ENCODE measurements at places on chromosomes 11 and 22. TPM values are rescaled to one million over a fixed set of nuclear protein-coding genes. Genes with fewer than 3 reads are reported as not detected.
A peak's percentile ranks its signal among the peaks of the same experiment; 100 is the strongest.

DNA sequence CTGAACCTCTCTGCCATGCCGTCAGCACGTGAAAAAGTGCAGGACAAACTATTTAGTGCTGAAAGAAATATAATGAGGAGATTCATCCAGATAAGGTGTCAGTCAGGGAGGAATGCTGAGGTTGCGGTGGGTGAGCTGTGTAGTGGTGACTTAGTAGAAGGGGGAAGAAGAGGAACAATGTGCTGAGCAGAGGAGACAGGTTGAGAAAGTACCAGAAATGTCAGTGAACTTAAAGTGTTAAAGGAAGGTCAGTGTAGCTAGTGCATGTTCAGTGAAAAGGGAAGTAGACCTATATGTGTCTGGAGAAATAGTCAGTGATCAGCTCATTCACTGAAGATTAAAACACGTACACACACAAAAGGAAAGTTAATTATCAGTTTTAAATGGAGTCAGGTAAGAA, 237.6 kb upstream of the CCDC179 start:
- no peaks in the 10 kb centered on the region for H3K36me3 ChIP-seq
- no peak for DNase-seq
- no peak overlapping the region for H3K4me3 ChIP-seq

GRCh38 chr22:44455151-44455962, 42.7 kb downstream of the RTL6 start:
- no peaks in the 10 kb centered on the region for H3K36me3 ChIP-seq
- H3K4me3 ChIP-seq: no peak overlapping the region
- DNase-seq: no peak
- no peak overlapping the region for H3K27ac ChIP-seq
- no peaks in the 10 kb centered on the region for H3K4me1 ChIP-seq

GRCh38 chr11:126853732-126854131, 146.8 kb downstream of the KIRREL3 start:
- H3K4me1 ChIP-seq: no peaks in the 10 kb centered on the region
- H3K27ac ChIP-seq: no peak overlapping the region
- H3K4me3 ChIP-seq: no peak overlapping the region
- no peak for DNase-seq
- H3K27me3 ChIP-seq: no peaks in the 10 kb centered on the region

DNA sequence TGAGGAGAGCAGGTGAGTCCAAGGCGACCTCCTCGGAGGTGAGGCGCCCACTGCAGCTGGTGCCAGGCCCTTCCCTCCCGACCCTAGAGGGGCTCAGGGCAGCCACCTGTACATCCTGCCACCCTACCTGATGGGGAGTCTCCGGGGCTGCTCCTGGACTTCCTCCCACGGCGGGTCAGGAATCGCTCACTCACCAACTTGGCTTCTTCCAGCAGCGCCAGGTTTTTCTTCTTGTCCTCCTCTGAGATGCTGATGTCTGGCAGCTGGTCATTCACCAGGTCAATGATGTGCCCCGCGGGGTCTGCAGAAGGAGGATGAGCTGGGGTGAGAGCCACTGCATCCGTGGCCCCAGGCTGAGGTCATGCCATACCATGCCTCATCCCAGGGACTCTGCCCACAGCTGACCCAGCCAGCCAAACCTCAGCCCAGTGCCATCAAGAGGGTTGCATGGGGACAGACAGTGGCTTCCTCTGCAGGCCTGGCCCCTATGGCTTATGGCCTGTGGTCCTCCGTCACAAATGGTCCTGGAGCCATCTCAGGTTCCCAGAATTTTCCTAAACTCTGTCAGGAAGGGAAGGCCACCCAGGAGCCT, 61.0 kb upstream of the LYVE1 start:
- DNase-seq: no peak
- no peak overlapping the region for H3K4me3 ChIP-seq
- H3K4me1 ChIP-seq: no peaks in the 10 kb centered on the region
- no peak overlapping the region for H3K27ac ChIP-seq

DNA sequence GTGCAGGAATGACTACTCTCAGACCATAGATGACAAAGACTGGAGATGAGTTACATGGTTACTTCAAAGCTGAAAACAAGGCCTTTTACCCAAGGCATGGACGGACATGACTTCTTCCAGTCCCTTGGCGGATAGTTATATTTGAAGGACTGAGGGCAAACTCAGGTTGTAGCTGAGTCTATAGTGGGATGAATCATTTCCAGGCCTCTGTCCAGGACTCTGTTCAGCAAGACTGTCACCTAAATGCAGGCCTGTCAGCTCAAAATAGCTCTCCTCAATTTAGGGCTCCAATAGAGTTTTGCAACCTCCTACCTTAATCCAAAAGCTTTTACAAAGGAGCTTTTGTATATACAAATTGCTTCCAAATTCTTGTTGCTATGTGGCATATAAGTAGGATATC, 24.3 kb upstream of the OR52J3 start:
- no peak overlapping the region for H3K4me3 ChIP-seq
- no peak overlapping the region for H3K27ac ChIP-seq
- no peaks in the 10 kb centered on the region for H3K36me3 ChIP-seq

DNA sequence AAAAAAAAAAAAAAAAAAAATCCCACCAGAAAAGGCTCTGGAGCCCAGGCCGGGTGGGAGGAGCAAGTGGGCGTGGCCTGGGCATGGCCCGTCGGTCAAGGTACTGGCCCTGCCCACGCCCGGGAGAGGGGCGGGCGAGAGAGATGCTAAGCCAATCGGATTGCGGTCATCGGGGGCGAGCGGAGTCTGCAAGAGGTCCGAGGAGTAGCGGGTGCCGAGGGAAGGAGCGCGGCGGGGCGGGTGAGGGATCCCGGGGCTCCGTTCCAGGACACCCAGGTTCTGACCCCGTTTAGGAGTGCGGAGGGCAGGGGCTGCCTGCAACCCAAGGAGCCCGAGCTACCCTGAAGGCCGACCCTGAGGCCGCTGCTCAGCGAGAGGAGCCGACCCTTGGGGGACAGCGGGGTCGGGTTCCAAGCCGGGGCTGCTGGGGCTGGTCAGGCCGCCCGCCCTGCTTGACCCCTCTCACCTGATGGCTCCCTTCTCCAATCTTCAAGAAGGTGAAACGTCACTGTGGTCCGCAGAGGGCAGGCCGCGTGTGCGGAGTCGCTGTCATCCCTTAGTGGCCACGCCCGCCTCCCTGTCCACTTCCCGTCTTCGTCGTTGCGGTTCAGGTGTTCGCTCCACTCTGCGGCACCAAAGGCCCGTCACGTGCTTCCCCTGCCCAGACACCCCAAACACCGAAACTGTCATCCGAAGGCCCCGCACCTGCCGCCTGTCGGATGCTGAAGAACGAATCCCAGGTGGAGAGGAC, 11.1 kb upstream of the TAB1 start:
- H3K36me3 ChIP-seq: no peaks in the 10 kb centered on the region
- no peaks in the 10 kb centered on the region for H3K4me1 ChIP-seq
- DNase-seq: peak; percentile 99
- peak overlapping the region; percentile 71 for H3K4me3 ChIP-seq
- H3K27ac ChIP-seq: no peak overlapping the region

GRCh38 chr11:34798985-34799384, 117.2 kb downstream of the APIP start:
- DNase-seq: no peak
- H3K4me3 ChIP-seq: no peak overlapping the region
- no peaks in the 10 kb centered on the region for H3K36me3 ChIP-seq
- H3K27ac ChIP-seq: no peak overlapping the region

DNA sequence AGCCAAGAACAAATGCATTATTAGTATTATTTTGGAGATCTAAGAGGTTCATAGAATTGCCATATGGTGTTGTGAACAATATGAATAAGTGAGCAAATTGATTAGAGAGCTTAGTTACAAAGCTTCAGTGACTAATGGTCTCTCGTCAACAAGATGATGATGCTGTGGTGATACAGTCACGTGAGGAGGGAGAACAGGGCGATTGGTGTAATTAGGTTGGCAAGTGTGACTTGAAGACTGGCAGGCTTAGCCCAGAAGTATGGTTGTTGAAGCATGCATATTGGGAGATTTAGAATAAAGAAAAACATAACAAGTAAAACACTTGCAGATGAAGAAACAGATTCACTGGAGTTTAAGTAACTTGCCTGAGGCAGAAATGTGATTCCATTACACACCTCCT, 100.6 kb upstream of the SORL1-AS1 start:
- H3K27ac ChIP-seq: no peak overlapping the region
- H3K36me3 ChIP-seq: peaks cover 29% of the 10 kb centered on the region
- no peak for DNase-seq

GRCh38 chr11:44515048-44515447, 50.4 kb upstream of the CD82 start:
- no peak overlapping the region for H3K27ac ChIP-seq
- H3K36me3 ChIP-seq: no peaks in the 10 kb centered on the region
- no peak for DNase-seq

GRCh38 chr11:41189701-41190436, 269.6 kb downstream of the LRRC4C start:
- no peak overlapping the region for H3K4me3 ChIP-seq
- no peaks in the 10 kb centered on the region for H3K27me3 ChIP-seq
- no peaks in the 10 kb centered on the region for H3K4me1 ChIP-seq
- no peak for DNase-seq
- H3K36me3 ChIP-seq: no peaks in the 10 kb centered on the region

DNA sequence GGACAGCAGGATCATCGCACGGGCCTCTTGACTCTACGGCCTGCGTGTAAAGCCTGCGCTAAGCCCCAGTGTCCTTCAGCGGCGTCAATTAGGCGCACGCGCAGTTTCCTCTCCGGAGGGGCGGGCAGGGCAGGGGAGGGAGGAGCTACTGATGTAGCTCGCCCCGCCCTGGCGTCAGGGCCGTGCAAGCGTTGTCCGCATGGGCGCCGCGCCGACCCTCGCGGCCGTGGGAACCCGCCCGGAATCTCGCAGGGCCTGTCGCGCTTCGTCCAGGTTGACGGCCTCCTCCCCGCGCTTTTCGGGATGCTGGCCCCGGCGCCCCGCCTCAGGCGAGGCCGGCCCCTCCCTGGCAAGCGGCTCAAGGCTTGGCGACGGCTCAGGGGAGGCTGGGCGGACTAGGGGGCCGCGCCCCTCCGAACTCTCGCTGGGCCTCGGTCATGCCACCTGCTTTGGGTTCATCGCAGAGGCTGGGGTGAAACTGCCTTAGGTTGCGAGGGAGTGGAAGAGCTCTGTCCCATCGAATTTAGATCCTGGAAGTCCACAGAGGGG, 61.1 kb downstream of the ST3GAL4 start:
- 0 out of 2 replicates have a peak, but pooled peaks cover 3% of the 10 kb centered on the region for H3K27me3 ChIP-seq
- no peaks in the 10 kb centered on the region for H3K36me3 ChIP-seq
- H3K4me3 ChIP-seq: peak overlapping the region; percentile 56

- H3K4me1 ChIP-seq: no peaks in the 10 kb centered on the region
- H3K4me3 ChIP-seq: no peak overlapping the region
- no peak for DNase-seq
Measured at GRCh38 chr22:28711820-28712777, 29.5 kb downstream of the CHEK2 start.

GRCh38 chr11:74677131-74677530, 54.1 kb downstream of the CHRDL2 start:
- H3K27me3 ChIP-seq: no peaks in the 10 kb centered on the region
- H3K4me1 ChIP-seq: no peaks in the 10 kb centered on the region
- no peak overlapping the region for H3K4me3 ChIP-seq
- DNase-seq: no peak
- no peaks in the 10 kb centered on the region for H3K36me3 ChIP-seq

GRCh38 chr11:75403037-75403436, 3.7 kb downstream of the RPS3 start:
- H3K36me3 ChIP-seq: peaks cover 67% of the 10 kb centered on the region
- H3K27me3 ChIP-seq: no peaks in the 10 kb centered on the region
- H3K4me1 ChIP-seq: peaks cover 29% of the 10 kb centered on the region
- no peak for DNase-seq

DNA sequence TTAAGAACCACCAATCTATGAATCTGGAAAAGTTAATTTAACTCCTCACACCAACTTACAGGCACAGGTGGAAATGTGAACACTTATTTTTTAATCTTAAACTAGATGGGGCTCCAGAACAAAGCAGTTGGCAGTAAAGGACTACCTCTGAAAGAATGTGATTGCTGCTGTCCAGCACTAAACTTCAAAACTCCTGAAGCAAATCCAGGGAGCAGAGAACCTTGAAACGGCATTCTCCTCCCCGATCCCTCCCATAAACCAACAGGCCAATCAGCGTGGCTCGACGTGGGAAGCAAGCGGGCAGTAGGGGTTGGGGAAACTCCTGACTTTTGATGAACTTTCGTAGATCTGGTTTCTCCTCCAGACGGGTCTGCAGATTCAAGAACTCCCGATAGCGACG, 5.0 kb downstream of the SNX19 start:
- no peaks in the 10 kb centered on the region for H3K27me3 ChIP-seq
- DNase-seq: peak; percentile 24
- no peaks in the 10 kb centered on the region for H3K4me1 ChIP-seq
- H3K27ac ChIP-seq: no peak overlapping the region
- no peak overlapping the region for H3K4me3 ChIP-seq

DNA sequence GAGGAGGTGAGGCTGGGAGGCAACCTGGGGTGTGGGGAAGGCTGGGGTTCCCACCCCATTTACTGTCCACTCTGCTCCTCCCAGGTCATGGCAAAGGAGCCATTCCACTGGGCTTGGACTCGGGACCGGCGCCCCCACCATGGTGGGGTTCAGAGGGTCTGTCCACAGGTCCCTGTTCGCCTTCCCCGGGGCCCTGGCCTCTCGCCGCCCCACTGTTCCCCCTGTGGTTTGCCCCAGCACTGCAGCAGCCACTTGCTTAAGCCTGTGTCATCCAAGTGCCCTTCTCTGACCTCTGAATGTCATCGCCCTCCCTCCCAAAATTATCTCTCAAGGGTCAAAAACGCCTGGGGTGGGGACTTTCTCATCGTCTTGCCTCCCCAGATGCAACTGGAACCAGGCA, 2.6 kb downstream of the SPDYC start:
- no peaks in the 10 kb centered on the region for H3K27me3 ChIP-seq
- H3K36me3 ChIP-seq: no peaks in the 10 kb centered on the region
- DNase-seq: no peak

GRCh38 chr11:5505363-5506048, 4.3 kb downstream of the UBQLN3 start:
- DNase-seq: no peak
- H3K4me1 ChIP-seq: no peaks in the 10 kb centered on the region
- no peaks in the 10 kb centered on the region for H3K27me3 ChIP-seq
- no peak overlapping the region for H3K27ac ChIP-seq
- no peaks in the 10 kb centered on the region for H3K36me3 ChIP-seq

- no peak overlapping the region for H3K27ac ChIP-seq
- no peaks in the 10 kb centered on the region for H3K27me3 ChIP-seq
- H3K4me1 ChIP-seq: peaks cover 32% of the 10 kb centered on the region
- no peaks in the 10 kb centered on the region for H3K36me3 ChIP-seq
- DNase-seq: no peak
- H3K4me3 ChIP-seq: no peak overlapping the region
Measured at GRCh38 chr11:14544611-14545010, 24.4 kb upstream of the PSMA1 start.

Gene ST3GAL4
- 28.0 TPM for total RNA-seq

Gene RAC2
- total RNA-seq: 2.7 TPM

Gene HBB
- not detected for total RNA-seq

Gene CD82
- 9.6 TPM for total RNA-seq

Gene IL18
- total RNA-seq: 3.5 TPM

Gene MMP7
- not detected for total RNA-seq

Gene RFPL2
- total RNA-seq: not detected

Gene KCNJ4
- total RNA-seq: 1.3 TPM

Gene PDE2A
- total RNA-seq: 8.2 TPM

Gene CRYBA4
- not detected for total RNA-seq

Gene CHRM1
- 0.14 TPM for total RNA-seq

Gene LRRC4C
- total RNA-seq: 0.35 TPM

Gene KCNE3
- total RNA-seq: 10.6 TPM

Gene OR2AG1
- total RNA-seq: 0.04 TPM

Data from GM23338 (cell line).